ENCODE measurements at places on chromosomes 5 and 9.

- no peak for DNase-seq
Observed at GRCh38 chr5:54363669-54364068, 53.3 kb upstream of the ARL15 start.

DNA sequence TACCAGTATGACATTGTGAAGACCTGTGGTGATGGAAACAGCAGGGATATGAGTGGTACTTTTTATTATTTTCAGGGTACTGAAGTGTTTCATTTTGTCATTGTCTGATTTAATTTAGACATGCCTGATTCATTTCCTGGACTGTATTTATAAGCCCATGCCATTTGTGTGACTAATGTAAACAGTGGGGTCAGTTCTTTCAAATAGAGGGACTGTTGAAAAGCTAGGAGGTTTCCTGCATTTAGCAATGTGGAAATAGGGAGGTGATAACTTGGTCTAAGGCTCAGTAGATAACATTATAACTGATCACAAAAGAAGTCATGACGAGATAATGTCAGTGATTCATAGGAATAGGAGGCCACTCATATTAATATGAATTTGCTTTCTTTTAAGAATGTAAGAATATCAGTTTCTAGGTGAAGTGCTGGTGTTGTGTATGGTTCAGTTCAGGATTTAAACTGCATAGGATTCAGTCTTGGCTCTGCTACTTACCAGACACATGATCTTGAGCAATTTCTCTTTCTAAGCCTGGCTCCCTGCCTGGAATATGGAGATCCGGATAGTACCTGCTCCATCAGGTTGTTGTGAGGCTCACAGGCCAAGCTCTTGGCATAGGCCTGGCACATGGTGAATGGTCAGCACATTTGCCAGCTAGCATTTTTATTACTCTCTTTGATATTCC is 7.5 kb downstream of the RASGRF2 start:
- DNase-seq: no peak

- DNase-seq: no peak
Observed at GRCh38 chr9:106324053-106324585, 538.8 kb upstream of the ZNF462 start.

GRCh38 chr5:113064806-113065205 is 88.2 kb downstream of the DCP2 start:
- DNase-seq: no peak

DNA sequence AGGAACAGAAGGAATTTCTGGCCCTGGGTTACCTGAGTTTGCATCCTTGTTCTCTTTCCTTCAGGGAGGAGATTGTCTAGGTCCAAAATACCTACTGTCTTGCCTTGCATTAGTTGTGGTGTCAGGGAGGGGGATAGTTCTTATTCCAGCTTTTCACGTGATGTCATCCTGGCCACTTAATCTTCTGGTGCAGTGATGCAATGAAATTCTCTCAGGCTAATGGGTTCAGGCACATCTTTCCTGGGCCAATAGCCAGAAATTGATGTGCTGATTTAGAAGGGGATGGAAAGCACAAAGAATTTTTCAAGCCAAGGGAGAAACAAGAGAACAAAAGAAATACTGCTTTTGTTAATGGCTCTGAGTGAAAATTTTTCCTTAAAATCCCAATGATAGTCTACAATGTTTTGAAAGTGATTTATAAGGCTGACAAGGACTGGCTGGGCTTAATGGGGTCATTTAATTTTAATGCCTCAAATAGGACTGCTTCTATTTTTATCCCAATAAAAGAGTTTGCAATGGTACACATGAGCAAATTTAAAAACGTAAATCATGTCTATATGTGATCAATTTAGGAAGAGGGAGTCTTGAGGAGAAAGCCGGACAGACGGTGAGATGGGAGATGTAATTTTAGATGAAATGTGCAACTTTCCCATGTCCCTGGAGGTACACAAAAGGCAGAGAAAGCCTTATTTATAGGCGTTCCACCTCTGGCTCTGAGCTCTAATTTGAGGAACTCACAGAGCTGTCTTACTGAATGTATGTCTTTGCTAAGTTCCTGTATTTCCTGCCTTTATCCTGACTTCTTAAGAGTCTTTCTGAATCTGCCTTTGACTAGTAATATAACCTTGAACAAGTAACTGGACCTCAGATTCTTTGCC is 89.3 kb upstream of the SV2C start:
- DNase-seq: no peak

All from right cardiac atrium (tissue), 5 donors.